ENCODE measurements at places on chromosomes 4 and X. TPM values are rescaled to one million over a fixed set of nuclear protein-coding genes. Genes with fewer than 3 reads are reported as not detected.

USP17L5 gene
- not detected for total RNA-seq

TMPRSS11A gene
- not detected for total RNA-seq

PCYT1B gene
- total RNA-seq: 0.43 TPM

UVSSA gene
- total RNA-seq: 5.1 TPM

GPRASP1 gene
- total RNA-seq: 0.48 TPM

GPAT3 gene
- 3.2 TPM for total RNA-seq

MSX1 gene
- total RNA-seq: not detected

POU3F4 gene
- not detected for total RNA-seq

SPACA5 gene
- total RNA-seq: not detected
